Stimulated activated CD4-positive, alpha-beta T cell treated with anti-CD3 and anti-CD28 coated beads, Interleukin-15, amount 100 ng/mL, for 48 hours (primary cell): ENCODE measurements at places on chromosomes 13 and 19.

- DNase-seq: no peak
Observed at GRCh38 chr13:100040196-100040595, 48.7 kb upstream of the PCCA start.

DNA sequence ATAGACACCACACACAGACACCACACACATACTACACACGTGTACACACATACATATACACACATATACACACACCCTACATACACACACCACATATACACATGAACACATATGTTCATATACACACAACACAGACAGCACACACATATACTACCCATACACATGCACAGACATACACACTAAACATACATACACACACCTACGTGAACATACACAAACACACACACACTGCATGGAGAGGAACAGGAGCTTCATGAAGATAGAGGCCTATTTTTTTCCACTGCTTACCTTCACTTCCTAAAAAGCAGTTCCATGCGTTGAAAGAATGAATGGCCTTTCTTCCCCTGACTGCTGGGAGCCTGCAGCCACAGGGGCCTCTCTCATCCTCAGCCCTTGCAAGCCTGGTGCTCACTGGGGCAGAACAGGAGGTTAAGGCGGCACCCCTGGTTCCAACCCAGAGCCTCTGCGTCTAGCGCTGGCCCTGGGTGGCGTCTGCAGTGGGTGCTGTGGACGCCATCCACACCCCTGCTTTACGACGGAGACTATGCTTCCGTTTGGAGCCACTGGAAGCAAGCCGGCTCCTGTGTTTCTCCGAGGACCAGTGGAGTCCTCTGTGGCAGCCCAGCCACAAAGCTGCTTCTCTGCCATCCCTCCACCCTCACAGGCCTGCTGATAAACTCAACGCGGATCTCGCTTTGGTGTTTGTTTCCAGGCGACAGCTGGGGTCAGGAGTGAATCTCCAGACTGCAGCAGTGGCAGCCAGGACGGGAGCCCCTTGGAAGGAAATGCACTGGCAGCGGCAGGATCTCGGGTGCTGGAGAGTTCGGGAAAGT lies 1.9 kb upstream of the RASA3 start:
- DNase-seq: no peak

DNA sequence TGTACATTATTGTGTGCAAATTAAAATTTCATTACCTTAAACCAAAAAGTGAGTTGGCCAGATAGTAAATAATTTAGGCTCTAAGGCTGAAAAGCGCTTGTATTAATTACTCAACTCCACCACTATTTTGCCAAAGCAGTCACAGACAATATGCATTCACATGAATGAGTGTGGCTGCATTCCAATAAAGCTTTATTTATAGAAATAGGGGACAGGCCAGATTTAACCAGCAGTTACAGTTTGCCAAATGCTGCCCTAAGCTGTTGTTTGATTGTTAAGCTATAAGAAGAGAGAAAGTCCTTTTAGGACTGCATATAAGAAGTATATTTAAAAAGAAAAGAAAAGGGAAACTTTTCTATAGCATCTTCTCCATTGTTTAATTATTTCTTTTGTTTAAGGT lies 342.6 kb downstream of the ITGBL1 start:
- no peak for DNase-seq

DNA sequence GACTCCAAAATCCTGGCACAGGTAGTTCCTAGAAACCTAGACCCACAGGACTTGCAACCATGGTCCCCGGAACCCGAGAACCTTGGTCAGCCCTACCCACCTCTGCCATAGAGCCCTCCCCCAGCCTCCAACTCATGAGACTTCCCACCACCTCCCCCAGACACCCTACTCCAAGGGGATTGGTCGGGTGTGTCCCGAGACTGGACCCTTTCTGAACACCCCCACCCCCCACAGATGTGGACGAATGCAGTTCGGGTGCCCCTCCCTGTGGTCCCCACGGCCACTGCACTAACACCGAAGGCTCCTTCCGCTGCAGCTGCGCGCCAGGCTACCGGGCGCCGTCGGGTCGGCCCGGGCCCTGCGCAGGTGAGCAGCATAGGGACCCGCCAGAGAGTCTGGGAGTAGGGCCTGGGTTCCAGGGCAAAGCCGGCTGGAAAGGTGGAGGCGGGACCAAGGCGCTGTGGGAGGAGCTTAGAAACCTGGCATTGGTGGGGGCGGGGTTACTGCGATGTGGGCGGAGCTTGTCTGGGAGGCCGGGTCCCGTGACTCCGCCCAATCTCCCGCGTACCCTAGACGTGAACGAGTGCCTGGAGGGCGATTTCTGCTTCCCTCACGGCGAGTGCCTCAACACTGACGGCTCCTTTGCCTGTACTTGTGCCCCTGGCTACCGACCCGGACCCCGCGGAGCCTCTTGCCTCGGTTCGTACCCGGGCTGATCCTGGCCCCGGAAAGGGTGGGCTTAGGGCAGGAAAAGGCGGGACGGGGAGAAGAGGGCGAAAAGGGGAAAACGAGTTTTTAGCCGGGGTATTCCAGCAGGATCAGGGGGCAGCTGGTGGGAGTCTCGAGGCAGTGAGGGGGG lies 11.9 kb downstream of the LTBP4 start:
- peak; percentile 77 for DNase-seq

- DNase-seq: no peak
Observed at GRCh38 chr13:111431206-111431605, 110.8 kb downstream of the TEX29 start.

DNA sequence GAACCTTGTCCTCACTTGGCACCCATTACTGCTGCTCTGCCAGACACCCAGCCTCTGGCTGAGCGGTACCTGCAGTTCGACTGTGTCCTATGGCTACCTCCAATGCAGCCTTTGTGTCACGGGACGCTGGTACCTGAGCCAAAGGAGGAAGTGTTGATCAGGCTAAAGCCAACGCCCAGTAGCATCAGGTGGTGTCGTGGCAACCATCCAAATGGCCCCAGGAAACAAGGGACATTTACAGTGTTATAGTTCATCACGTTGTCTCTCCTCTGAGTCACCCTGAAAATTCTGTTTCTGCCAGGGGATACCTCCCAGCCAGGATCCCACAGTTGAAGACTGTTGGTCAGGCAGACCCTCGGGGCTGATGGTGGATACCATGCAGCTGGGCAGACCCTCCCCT lies 10.1 kb downstream of the RHPN2 start:
- no peak for DNase-seq

GRCh38 chr19:32811151-32811550 lies 58.4 kb downstream of the SLC7A9 start:
- DNase-seq: no peak
